ENCODE measurements at places on chromosomes 12 and 14. TPM values are rescaled to one million over a fixed set of nuclear protein-coding genes. Genes with fewer than 3 reads are reported as not detected.
A peak's percentile ranks its signal among the peaks of the same experiment; 100 is the strongest.

Gene GNB3
- total RNA-seq, result 3.3 TPM

Gene ADCY4
- 35.7 TPM for total RNA-seq

- no peak overlapping the region for H3K27ac ChIP-seq
- no peaks in the 10 kb centered on the region for H3K36me3 ChIP-seq
- H3K4me3 ChIP-seq, result no peak overlapping the region
- peaks cover 8% of the 10 kb centered on the region for H3K27me3 ChIP-seq
- DNase-seq, result no peak
These were observed 272.2 kb upstream of the TMPO start for GRCh38 chr12:98243190-98243589.

DNA sequence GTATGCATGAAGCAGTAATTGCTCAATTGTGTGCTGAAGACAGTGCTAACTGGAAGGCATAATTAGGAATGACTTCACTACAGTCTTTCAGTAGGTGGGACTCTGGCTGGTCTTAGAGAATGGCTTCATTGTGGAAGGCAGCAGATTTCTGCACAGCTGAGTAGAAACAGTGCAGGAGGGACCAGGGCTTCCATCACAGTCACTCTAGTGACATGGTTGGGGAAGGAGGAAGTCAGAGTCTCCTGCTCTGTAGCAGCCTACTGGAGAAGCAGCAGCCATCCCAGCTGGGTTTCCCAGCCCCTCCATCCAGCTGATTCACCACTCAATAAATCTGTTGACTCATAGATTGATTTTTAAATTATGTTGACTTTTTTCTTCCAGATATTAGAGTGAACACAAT is 80.6 kb upstream of the DBX2 start:
- no peaks in the 10 kb centered on the region for H3K36me3 ChIP-seq
- no peaks in the 10 kb centered on the region for H3K27me3 ChIP-seq
- no peak overlapping the region for H3K4me3 ChIP-seq

GRCh38 chr14:101939646-101940170 is 24.7 kb upstream of the DYNC1H1 start:
- H3K27ac ChIP-seq, result no peak overlapping the region
- no peaks in the 10 kb centered on the region for H3K4me1 ChIP-seq
- no peak for DNase-seq
- H3K4me3 ChIP-seq, result no peak overlapping the region

DNA sequence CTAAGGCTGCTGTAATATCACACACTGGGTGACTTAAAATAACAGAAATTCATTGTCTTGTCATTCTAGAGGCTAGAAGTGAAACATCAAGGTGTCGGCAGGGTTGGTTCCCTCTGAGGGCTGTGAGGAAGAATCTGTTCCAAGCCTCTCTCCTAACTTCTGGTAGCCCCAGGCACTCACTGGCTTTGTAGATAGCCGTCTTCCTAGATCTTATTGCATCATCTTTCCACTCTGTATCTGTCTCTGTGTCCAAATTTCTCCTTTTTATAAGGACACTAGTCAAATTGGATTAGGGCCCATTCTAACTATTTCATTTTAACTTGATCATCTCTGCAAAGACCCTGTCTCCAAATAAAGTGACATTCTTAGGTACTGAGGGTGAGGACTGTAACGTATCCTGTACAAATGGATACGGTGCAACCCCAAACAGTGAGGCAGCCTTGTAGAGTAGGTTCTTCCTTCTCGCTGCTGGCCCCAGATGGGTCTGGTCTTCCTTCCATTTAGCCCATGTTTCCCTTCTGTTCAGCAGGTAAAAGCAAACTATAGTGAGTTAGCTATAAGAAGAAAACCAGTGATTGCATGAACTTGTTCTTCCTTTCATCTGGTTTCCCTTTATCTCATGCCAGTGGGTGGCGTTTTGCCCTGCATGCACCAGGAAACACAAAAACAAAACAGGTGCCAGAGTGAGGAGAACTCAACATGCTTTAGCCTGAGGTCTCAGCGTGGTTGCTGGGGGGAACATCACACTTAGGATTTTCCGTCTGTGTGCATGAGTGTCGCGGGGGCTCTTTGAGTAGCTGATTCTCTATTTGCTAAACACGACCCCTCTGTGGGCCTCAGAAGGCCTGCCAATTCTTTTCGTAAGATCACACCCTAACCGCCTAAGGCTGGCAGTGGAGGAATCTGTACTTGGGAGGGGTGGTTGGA is 19.5 kb downstream of the TTC9 start:
- no peak overlapping the region for H3K4me3 ChIP-seq
- peak; percentile 31 for DNase-seq
- H3K27ac ChIP-seq, result peak overlapping the region; percentile 28
- H3K36me3 ChIP-seq, result no peaks in the 10 kb centered on the region

All from lung (tissue), 17 donors.